Hematopoietic multipotent progenitor cell treated with erythropoietin and hydrocortisone succinate and interleukin-3 and kit ligand, for 8 days (in vitro differentiated cells): ENCODE measurements at places on chromosomes 1 and 21.

DNA sequence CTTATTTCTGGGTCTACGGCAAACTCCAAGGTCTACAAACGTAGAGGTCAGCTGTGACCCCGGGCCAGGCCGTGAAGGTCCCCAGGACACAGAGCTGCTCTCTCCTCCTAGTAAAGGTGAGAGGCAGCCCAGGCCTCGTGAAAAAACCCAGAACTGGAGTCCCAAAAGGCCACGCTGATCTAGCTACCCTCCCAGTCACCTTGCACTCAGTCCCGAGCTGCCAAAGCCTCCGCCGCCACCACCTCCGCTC lies 125 bp downstream of the ATP5PF start:
- DNase-seq, result no peak

DNA sequence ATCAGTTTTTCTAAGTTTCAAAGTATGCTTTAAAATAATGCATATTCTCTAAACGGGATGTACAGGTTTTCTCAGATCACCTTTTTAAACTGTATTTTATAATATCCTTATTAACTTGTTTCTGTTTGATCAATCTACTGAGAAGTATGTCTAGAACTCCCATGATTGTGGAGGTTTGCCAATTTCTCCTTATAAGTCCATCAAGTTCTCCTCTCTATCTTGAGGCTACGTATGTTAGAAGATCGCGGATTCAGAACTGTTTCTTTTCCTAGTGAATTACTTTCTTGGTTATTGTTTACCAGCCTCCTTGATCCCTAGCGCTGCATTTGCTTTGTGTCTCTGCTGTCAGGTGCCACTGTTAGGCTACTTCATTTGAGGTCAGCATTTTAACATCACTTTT lies 89.2 kb downstream of the NPHP4 start:
- DNase-seq, result no peak

DNA sequence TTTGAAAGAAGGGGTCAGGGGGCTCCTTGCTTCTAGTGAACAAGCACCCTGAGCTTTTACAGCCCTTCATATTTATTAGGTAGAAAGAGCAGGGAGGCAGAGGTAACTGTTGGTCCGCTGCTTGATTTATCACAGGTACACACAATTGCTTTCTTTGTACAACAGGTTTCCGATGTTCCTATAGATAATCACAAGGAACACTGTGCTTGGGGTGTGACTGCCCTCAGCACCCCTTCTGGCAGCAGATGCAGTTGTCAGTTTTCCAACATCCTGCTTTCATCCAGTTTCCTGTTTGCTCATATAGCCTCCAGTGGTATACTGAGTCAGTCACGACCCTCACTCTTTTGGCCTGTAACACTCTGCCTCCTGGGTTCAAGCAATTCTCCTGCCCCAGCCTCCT lies 40.6 kb downstream of the SCP2 start:
- no peak for DNase-seq

DNA sequence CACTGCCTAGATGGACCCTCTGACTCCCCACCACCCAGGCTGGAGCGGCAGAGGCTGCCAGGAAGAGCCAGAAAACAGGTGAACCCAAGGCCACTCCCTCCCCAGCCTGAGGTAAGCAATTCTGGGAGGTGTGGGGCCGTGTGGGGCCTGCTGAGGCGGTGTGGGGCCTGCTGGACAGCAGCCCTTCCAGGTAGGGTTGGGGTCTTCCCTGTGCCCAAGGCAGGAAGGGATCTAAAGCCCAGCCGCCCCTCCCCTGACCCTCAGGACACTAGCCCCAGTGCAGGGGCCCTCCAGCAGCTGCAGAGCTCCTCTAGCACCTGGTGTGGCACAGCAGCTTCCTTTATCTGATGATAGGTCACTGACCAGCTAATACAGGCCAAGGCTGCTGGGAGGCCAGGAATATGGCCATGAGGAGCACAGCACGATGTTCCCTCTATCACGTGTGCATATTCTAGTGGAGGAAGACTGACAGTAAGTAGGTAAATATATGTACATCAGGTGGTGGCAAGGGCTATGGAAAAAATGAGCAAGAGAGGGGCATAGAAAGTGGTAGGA lies 86.9 kb downstream of the IER5 start:
- DNase-seq, result no peak

- DNase-seq, result no peak
Measured at GRCh38 chr1:186965847-186966246, 137.1 kb downstream of the PLA2G4A start.

- no peak for DNase-seq
Measured at GRCh38 chr1:77120950-77121349, 98.3 kb downstream of the PIGK start.

- DNase-seq, result peak; percentile 86
Measured at GRCh38 chr1:205229916-205230700, 2.4 kb downstream of the TMCC2 start.

DNA sequence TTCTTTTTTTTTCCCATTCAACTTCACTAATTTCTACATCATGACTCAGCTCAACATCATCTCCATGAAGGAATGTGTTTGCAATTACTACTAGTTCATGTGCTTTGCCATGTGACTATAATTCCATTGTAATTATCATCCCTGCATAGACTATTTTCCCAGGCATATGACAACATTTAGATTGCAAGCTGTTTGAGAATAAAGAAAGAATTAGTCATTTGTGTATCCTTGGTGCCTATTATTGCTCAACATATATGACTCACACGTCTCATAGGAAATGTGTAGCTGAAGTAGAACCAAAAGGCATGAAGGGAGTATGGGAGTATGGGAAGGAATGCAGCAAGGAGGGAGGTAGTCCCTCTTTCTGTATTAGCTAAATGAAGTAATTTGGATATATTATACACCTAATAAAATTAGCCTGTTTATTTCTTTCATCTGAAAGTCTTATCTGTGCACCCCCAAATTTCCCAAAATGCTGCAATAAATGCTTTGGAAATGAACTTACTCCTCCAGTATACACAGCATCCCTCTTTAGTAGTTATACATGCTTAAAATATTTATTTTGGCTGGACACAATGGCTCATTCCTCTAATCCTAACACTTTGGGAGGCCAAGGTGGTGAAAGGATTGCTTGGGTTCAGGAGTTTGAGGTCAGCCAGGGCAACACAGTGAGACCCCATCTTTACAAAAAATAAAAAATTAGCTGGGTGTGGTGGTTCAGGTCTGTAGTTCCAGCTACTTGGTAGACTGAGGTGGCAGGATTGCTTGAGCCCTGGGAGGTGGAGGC lies 316.9 kb upstream of the ADGRL4 start:
- no peak for DNase-seq

GRCh38 chr1:42173961-42174735 lies 9.6 kb upstream of the GUCA2A start:
- no peak for DNase-seq

GRCh38 chr1:30129001-30129408 lies 594.4 kb downstream of the MATN1 start:
- DNase-seq, result peak; percentile 96

DNA sequence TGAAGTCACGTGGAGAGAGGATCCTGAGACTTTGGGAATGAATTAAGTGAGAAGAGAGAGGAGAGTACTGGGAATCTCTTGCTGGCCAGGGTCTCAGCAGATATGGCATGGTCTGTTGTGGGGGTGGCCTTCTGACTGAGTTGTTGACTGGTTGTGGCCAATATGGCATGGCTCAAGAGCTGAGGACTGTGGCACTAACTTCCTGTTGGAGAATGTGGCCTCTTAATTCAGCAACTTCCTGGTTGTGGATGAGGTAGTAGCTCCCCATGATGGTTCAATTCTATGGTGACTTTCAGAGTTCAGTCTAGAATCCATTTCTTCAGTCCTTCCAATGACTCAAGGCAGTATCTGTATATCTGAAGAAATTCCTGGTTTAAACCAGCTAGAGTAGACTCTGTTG lies 44.7 kb upstream of the PAXBP1 start:
- no peak for DNase-seq

DNA sequence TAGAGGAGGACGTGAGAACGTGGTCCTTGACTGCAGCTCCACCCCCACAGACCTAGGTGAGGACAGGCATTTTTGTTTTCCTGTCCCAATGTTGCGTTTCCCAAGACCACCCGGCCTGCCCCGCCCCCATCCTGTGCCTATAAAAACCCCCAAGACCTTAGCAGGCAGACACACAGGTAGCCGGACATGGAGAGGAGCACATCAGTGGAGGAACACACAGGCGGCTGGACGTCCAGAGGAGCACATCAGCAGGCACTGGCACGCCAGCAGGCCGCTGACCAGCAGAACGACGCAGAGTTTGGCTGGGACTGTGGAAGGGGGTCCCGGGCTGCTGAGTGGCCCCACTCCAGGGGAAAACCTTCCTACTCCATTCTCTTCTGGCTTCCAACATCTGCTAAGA lies 12.7 kb upstream of the HMGCL start:
- no peak for DNase-seq

- DNase-seq, result no peak
Measured at GRCh38 chr21:44462086-44462833, 7.0 kb downstream of the LRRC3 start.

DNA sequence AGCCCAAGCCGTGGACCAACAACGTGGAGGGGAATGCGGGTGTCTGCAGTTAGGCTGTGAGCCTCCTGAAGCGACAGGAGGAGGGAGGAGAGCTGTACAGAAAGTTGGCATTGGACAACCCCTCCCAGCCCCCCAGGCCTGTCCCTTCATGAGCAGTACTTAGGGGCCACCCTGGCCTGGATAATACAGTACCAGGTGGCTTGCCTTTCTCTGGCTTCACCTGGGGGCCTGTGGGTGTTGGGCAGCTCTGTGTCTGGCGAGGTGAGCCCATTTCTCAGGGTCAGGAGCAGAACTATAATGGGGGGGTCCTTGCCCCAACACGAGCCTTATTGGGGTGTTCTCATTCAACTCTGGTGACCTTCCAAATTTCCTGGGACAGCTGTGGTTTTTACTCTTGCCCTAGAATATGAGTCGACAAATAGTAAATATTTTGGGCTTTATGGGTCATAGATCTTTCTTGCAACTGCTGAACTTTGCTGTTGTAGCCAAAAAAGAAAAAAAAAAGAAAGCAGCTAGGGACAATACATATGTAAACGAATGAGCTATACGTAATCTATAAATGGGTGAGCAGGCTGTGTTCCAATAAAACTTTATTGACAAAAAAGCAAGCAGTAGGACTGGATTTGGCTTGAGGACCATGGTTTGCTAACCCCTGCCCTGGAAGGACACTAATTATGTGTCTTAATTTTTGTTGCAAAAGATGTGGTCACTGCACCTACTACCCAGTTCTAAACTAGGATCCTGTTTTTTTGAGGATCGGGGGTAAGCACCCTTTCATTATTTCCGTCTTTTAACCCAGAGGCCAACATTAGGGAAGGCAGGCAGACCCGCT lies 11.4 kb downstream of the COQ8A start:
- DNase-seq, result no peak

DNA sequence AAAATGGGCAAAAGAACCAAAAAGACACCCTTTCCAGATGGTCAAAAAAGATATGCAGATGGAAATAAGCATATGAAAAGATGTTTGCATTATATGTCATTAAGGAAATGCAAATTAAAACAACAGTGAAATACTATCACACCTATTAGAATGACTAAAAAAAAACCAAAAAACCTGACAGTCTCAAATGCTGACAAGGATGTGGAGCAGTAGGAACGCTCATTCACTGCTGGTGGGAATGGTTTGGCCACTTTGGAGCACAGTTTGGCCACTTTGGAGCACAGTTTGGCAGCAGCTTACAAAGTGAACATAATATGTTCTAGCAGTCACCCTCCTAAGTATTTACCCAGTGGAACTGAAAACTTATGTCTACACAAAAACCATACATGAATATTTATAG lies 105.0 kb upstream of the ARTN start:
- no peak for DNase-seq

GRCh38 chr1:109928591-109929111 lies 18.0 kb downstream of the CSF1 start:
- DNase-seq, result no peak

DNA sequence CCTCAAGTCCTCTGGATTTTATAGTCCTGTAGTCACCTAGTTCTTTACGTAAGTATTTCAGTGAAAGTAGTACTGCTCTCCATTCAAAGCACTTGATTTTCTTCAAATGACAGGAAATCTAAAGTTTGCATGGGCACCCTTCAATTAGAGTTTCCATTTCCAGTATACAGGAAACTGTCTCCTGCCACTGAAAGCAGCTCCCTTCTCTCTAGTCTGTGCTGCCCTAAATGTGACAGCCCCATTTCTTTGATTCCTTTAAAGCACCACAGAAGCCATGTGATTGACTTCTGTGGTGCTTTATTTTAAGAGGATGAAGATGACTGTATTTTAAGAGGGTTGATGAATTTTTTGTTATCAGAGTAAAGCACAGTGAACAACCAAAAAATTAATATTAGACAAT lies 226.1 kb downstream of the DNAH14 start:
- no peak for DNase-seq

DNA sequence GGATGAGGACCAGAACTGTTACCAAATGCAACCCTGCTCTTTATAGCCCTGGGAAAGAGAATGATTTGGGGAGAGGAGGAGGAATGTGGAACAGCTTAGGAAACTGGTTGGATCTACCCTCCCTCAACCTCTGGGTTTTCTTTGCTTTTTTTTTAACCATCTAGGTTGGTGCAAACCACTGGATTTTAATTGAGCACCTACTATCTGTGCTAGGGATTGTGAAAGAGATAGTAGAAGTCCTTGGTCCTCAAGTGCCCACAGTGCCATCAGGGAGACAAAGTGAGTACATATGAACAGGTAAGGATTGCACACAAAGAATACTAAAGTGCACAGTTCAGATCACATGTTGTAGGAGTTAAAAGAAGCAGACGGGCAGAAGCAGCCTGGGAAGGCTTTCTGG lies 4.7 kb downstream of the TAGLN2 start:
- no peak for DNase-seq

DNA sequence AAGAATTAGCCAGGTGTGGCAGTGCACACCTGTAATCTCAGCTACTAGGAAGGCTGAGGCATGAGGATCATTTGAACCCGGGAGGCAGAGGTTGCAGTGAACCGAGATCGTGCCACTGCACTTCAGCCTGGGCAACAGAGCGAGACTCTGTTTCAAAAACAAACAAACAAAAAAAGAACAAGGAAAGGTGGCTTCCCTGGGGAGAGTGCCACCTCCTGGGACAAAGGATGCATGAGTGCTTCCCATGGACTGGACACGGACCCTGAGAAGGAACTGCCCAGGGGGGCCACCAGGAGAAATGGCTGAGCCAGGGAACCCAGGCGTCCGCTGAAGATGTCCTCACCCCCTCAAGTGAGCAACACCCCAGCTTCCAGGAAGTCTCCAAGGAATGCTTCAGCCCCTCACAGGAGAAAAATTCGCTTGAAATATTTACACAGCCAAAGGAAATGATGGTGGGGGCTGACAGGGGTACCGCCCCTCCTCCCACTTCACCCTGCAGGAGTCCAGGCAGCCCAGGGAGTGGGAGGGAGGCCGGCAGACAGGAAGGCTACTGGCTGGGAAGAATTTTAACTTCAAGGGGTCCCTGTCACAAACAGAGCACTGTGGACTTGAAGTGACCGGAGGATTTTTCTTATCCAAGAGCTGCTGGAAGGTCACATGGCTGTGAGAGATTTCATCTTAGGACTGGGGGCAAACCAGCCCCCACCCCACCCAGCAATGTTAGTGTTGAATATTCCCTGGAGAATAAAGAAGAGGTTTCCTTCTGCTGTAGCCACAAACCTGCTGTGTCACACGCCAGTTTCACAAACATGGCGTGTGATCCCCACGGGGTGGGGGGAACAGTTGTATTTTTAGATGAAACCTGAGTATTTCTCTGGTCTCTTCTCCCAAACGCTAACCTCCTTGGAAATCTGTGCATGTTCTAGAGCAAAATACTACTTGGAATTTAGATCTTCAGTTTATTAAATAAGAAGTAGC lies 90.8 kb upstream of the SLC25A33 start:
- DNase-seq, result no peak
